Type B pancreatic cell (in vitro differentiated cells): ENCODE measurements at places on chromosomes 1 and 21.

- no peaks in the 10 kb centered on the region for H3K27me3 ChIP-seq
- H3K4me3 ChIP-seq: no peak overlapping the region
- H3K27ac ChIP-seq: peak overlapping the region; percentile 39
- no peak for DNase-seq
- peaks cover 4% of the 10 kb centered on the region for H3K36me3 ChIP-seq
Observed at GRCh38 chr21:32055305-32055704, 182.5 kb downstream of the HUNK start.

GRCh38 chr1:95620076-95620475 is 386.1 kb downstream of the RWDD3 start:
- no peaks in the 10 kb centered on the region for H3K27me3 ChIP-seq
- H3K27ac ChIP-seq: no peak overlapping the region
- H3K4me3 ChIP-seq: no peak overlapping the region
- H3K4me1 ChIP-seq: no peaks in the 10 kb centered on the region

GRCh38 chr1:32680642-32681041 is 21.9 kb downstream of the SYNC start:
- no peak overlapping the region for H3K27ac ChIP-seq
- H3K4me3 ChIP-seq: no peak overlapping the region
- H3K36me3 ChIP-seq: peaks cover 38% of the 10 kb centered on the region
- DNase-seq: no peak
- H3K27me3 ChIP-seq: no peaks in the 10 kb centered on the region

GRCh38 chr21:31334648-31335121 is 9.4 kb downstream of the TIAM1 start:
- H3K27ac ChIP-seq: peak overlapping the region; percentile 35
- peaks cover 44% of the 10 kb centered on the region for H3K36me3 ChIP-seq
- peak overlapping the region; percentile 31 for H3K4me3 ChIP-seq
- DNase-seq: no peak

DNA sequence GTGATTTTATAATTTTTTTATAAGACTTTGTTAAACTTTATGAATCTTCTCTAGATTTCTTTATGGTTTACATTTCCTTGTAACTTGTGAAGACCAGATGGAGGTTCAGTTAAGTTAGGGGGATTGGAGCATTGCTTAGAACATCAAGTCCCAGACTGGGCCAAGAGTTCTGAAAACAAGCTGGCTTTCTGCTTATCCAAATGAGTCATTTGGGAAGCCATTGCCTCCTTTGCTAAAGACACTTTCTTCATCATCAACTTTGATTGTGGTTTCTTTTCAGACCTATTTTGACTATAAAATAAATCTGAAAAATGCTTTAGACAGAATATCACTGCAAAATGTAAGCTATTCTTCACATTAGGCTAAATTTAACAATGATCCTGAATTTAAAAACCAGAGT is 446.8 kb downstream of the USP25 start:
- no peaks in the 10 kb centered on the region for H3K36me3 ChIP-seq
- H3K27ac ChIP-seq: no peak overlapping the region
- no peaks in the 10 kb centered on the region for H3K27me3 ChIP-seq
- no peak for DNase-seq

- H3K4me3 ChIP-seq: no peak overlapping the region
- DNase-seq: no peak
- no peaks in the 10 kb centered on the region for H3K27me3 ChIP-seq
- H3K36me3 ChIP-seq: peaks cover 7% of the 10 kb centered on the region
- no peak overlapping the region for H3K27ac ChIP-seq
Observed at GRCh38 chr1:66996018-66996682, 57.8 kb downstream of the SLC35D1 start.

DNA sequence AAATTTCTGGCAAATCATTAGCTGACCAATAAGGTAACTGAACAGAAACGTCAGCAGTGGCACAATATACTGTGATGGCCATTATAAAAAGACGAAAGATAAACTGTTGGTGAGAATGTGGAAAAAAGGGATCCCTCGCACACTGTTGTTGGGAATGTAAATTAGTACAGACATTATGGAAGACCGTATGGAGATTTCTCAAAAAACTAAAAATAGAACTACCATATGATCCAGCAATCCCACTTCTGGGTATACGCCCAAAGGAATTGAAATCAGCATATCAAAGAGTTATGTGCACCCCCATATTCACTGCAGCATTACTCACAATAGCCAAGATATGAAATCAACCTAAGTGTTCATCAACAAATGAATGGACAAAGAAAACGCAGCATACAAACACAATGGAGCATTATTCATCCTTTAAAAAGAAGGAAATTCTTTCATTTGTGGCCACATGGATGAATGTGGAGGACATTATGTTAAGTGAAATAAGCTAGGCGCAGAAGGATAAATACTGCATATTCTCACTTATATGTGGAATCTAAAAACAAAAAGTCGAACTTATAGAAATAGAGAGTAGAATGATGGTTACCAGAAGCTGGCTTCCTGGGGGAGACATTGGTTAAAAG is 257.7 kb downstream of the RHOU start:
- H3K36me3 ChIP-seq: no peaks in the 10 kb centered on the region
- peaks cover 11% of the 10 kb centered on the region for H3K4me1 ChIP-seq
- H3K27ac ChIP-seq: no peak overlapping the region
- H3K27me3 ChIP-seq: no peaks in the 10 kb centered on the region
- H3K4me3 ChIP-seq: no peak overlapping the region

- no peaks in the 10 kb centered on the region for H3K27me3 ChIP-seq
- DNase-seq: no peak
- H3K4me1 ChIP-seq: peaks cover 19% of the 10 kb centered on the region
- H3K4me3 ChIP-seq: peak overlapping the region; percentile 99
- peak overlapping the region; percentile 61 for H3K27ac ChIP-seq
Observed at GRCh38 chr1:32291145-32291707, 657 bp upstream of the HDAC1 start.

DNA sequence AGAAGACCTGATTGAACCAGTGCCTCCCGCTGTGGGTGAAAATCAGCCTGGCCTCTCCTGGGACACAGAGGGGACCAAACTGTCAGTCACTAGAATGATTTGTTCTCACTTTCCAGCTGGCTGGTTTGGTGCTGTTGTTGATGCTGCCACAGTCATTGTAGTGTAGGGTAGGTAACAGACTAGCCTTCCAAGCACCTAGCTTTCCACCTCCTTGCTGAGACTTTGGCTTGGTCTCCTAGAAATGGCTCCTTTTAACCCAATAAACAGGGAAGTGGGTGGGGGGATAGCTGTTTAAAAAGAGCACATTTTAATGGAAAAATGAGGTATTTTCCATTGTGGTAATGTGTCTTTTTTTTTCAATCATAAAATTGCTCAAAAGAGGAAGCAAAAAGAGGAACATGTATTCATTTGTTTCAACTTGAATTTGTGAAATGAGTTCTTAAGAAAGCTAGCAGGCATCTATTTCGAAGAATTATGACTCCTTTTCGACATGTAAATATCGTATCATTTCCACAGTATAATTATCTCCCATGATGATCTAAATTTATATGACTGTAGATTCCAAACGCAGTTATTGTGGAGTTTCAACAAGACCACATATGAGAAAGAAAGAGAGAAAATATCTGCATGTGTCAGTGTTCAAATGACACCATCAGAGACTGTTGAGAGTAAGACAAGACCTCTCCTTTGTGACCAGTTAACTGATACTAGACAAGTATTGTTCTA is 190.1 kb downstream of the HLX start:
- H3K27ac ChIP-seq: no peak overlapping the region
- H3K4me3 ChIP-seq: no peak overlapping the region
- no peaks in the 10 kb centered on the region for H3K36me3 ChIP-seq
- H3K27me3 ChIP-seq: peaks cover 25% of the 10 kb centered on the region
- no peaks in the 10 kb centered on the region for H3K4me1 ChIP-seq

DNA sequence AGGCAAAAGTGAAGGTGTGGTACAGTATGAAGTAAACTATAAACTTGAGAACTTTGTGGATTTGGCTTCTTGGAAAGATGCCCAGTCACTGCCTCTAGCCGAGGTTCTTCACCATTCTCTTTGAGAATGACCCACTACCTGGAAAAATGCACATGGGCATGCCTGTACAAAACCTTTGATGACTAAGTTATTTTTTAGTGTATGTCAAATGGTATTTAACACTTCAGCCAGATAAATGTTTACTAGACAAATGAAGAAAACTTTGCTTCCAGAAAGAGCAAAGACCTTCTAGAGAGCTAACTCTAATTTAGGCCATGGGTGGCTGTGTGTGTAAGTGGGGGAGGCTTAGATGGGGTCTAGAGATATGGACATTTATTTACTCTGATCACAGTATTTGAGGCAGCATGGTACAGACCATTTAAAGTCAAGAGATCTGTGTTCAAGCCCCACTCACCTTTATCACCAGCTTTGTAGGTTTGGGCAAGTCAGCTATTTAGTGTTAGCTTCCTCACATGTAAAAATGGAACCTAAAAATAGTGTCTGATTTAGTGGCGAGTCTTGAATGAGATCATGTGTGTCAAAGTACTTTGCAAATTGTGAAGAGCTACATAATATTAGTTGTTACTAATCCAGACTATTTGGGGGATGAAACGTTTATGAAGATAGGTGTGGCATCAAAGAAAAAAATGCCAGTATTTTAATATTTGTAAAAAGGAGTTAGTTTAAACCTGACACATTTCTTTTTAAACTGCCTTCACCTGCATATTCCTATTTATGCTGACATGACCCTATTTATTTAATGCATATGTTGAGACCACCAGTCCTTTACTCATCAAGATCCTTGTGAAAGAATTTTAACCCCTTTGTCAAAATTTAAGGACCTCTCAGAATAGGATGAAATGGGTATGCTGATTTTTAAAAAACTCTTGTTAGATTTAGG is 20.2 kb downstream of the NFYC start:
- no peaks in the 10 kb centered on the region for H3K27me3 ChIP-seq
- DNase-seq: no peak
- H3K36me3 ChIP-seq: peaks cover 14% of the 10 kb centered on the region
- peaks cover 32% of the 10 kb centered on the region for H3K4me1 ChIP-seq

DNA sequence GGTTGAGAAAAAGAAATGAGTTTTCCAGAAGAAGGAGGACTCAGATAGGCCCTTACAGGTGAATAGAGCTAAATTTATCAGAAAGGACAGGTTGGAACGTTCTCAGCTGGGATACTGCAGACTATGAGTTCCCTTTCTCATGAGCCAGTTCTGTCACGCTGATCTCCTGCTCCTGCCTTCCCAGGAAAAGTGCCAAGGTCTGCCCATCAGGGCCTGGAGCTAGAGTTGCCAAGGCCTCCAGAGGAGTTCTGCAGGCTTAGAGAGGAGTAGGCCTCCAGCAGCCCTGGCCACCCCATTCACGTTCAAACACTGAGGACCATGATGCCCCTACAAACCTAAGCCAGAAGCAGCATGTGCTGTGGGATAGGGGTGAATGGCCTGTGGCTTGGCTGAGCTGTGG is 126.8 kb upstream of the TNR start:
- H3K36me3 ChIP-seq: no peaks in the 10 kb centered on the region
- H3K4me1 ChIP-seq: peaks cover 3% of the 10 kb centered on the region
- H3K27ac ChIP-seq: no peak overlapping the region
- no peak for DNase-seq

DNA sequence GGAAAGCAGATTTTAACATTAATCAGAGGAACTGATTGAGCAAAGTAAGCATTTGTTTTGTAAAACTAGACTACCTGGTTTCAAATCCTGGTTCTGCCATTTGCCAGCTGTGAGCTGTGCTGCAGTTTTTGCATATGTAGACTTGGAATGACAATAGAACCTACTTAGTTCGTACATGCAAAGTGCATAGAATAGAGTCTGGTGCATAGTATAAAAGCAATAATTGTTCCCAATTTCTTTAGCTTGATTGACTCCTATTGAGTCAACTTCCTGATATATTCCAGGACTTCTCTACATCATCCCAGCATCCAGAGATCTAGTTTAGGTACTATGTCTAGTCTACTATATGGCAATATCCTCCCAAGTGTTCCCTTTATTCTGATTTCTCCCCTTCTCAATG is 144.4 kb upstream of the FGGY start:
- H3K4me1 ChIP-seq: peaks cover 40% of the 10 kb centered on the region
- no peaks in the 10 kb centered on the region for H3K36me3 ChIP-seq
- no peak overlapping the region for H3K4me3 ChIP-seq
- no peak for DNase-seq
- no peak overlapping the region for H3K27ac ChIP-seq
- H3K27me3 ChIP-seq: peaks cover 7% of the 10 kb centered on the region

GRCh38 chr1:1080951-1081310 is 6.8 kb upstream of the RNF223 start:
- H3K27me3 ChIP-seq: no peaks in the 10 kb centered on the region
- H3K4me3 ChIP-seq: no peak overlapping the region
- no peaks in the 10 kb centered on the region for H3K36me3 ChIP-seq
- no peaks in the 10 kb centered on the region for H3K4me1 ChIP-seq
- H3K27ac ChIP-seq: no peak overlapping the region

- H3K27me3 ChIP-seq: no peaks in the 10 kb centered on the region
- peaks cover 10% of the 10 kb centered on the region for H3K36me3 ChIP-seq
- peaks cover 5% of the 10 kb centered on the region for H3K4me1 ChIP-seq
- DNase-seq: no peak
- peak within 1 kb of the TSS; percentile 100 for H3K27ac ChIP-seq
Observed at GRCh38 chr1:228487336-228488124, at the start of gene RNF187. Gene RNF187, plus strand, starts transcription at chr1:228487382.

- H3K4me3 ChIP-seq: peak overlapping the region; percentile 31
- peaks cover 36% of the 10 kb centered on the region for H3K27me3 ChIP-seq
- peaks cover 13% of the 10 kb centered on the region for H3K4me1 ChIP-seq
- DNase-seq: no peak
- no peaks in the 10 kb centered on the region for H3K36me3 ChIP-seq
Observed at GRCh38 chr1:2046953-2047748, 3.1 kb upstream of the PRKCZ start.

DNA sequence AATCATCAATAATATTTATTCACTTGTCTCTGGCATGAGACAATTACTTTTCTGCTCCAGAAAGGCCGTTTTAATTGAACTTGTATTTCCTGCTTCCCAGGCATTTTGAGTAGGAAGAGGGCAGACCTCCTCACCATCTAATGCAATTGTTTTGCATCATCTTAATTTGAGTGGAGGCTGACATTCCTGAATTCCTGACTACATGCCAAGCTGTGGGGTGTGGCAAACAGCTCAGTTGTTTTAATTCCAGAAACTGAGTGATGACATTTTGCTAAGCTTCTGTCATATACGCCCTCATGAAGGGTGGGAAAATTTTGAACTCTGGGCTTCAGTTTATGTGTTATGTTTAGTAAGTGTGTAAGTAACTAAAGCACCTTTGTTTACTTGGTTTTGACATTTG is 125.4 kb upstream of the USP25 start:
- H3K27me3 ChIP-seq: no peaks in the 10 kb centered on the region
- no peak for DNase-seq
- peak overlapping the region; percentile 93 for H3K27ac ChIP-seq
- peak overlapping the region; percentile 15 for H3K4me3 ChIP-seq
- no peaks in the 10 kb centered on the region for H3K36me3 ChIP-seq

GRCh38 chr1:3814065-3814464 is 17.8 kb upstream of the LRRC47 start:
- H3K27ac ChIP-seq: no peak overlapping the region
- H3K4me3 ChIP-seq: no peak overlapping the region
- H3K4me1 ChIP-seq: no peaks in the 10 kb centered on the region
- no peaks in the 10 kb centered on the region for H3K36me3 ChIP-seq
- no peak for DNase-seq

- H3K27me3 ChIP-seq: peaks cover 7% of the 10 kb centered on the region
- no peak overlapping the region for H3K27ac ChIP-seq
- no peak for DNase-seq
- no peaks in the 10 kb centered on the region for H3K36me3 ChIP-seq
- H3K4me1 ChIP-seq: no peaks in the 10 kb centered on the region
Observed at GRCh38 chr1:14452551-14452950, 145.9 kb upstream of the KAZN start.

GRCh38 chr1:40003156-40004093 is 37.1 kb upstream of the CAP1 start:
- H3K27ac ChIP-seq: no peak overlapping the region
- no peak overlapping the region for H3K4me3 ChIP-seq
- no peaks in the 10 kb centered on the region for H3K36me3 ChIP-seq
- peaks cover 3% of the 10 kb centered on the region for H3K27me3 ChIP-seq
- no peak for DNase-seq
- H3K4me1 ChIP-seq: peaks cover 6% of the 10 kb centered on the region
